ENCODE measurements at places on chromosomes 13 and 19. TPM values are rescaled to one million over a fixed set of nuclear protein-coding genes. Genes with fewer than 3 reads are reported as not detected.

The FXYD3 gene
- not detected for total RNA-seq

The VSTM1 gene
- total RNA-seq, result not detected

The MEIS3 gene
- total RNA-seq, result 24.3 TPM

The MUC16 gene
- not detected for total RNA-seq

The CGB2 gene
- not detected for total RNA-seq

The SIGLECL1 gene
- total RNA-seq, result not detected

The LMTK3 gene
- not detected for total RNA-seq

The SRRM5 gene
- total RNA-seq, result not detected

The FCER2 gene
- total RNA-seq, result not detected
